ENCODE measurements at places on chromosomes 12 and 14. TPM values are rescaled to one million over a fixed set of nuclear protein-coding genes. Genes with fewer than 3 reads are reported as not detected.

- H3K27me3 ChIP-seq: no peaks in the 10 kb centered on the region
- H3K4me3 ChIP-seq: no peak overlapping the region
Measured at GRCh38 chr12:121175383-121176119, 34.4 kb upstream of the P2RX4 start.

- peaks cover 49% of the 10 kb centered on the region for H3K36me3 ChIP-seq
- H3K4me3 ChIP-seq: no peak overlapping the region
- H3K4me1 ChIP-seq: peaks cover 25% of the 10 kb centered on the region
- peak overlapping the region; percentile 80 for H3K27ac ChIP-seq
Measured at GRCh38 chr14:61737915-61738314, 24.3 kb upstream of the SNAPC1 start.

DNA sequence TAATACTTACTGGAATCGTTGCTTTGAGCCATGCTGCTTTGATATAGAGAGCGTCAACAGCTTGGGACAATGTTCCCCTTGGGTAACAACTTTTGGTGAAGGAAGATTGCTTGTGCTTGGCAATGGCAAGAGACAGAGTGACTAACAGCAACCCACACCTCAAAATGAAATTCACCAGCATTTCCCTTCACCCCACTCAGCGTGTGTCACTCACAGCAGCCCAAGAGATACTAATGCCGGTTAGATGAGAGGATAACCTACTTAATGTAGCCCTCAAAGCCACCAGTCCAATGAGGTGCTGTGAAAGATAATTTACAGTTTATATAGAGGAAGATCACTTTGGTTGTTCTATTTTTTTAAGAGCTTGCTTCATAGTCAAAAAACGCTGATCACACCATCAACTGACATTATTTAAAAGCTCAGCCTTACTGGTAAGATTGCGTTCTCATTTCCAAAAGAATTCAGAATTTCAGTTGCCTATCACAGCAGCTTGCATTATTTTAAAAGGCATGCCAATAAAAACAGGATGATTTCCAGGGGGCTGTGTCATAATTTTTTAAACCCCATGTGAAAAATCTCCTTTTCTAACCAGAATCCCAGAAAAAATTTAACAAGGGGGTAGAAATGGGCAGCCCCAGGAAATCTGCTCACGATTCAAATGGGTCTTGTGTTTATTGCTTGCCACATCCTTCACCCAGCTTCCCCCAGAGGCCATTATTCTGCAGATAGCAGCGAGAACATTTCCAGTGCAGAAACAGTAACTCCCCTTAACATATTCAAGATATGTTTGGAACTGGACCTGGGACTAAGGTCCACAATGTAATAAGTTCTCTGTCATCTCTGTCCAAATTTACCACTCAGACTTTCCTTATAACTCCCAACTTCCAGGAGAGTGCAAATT, at the start of gene IL26:
Gene IL26 (minus strand): TSS at position 235 of the 901 bp plus-strand sequence. CDS start 54 bp downstream, at position 181.
- no peaks in the 10 kb centered on the region for H3K36me3 ChIP-seq
- H3K4me3 ChIP-seq: no peak within 1 kb of the TSS
- peaks cover 45% of the 10 kb centered on the region for H3K4me1 ChIP-seq
- H3K27me3 ChIP-seq: no peaks in the 10 kb centered on the region
- no peak for DNase-seq
- peak within 1 kb of the TSS; percentile 86 for H3K27ac ChIP-seq

DNA sequence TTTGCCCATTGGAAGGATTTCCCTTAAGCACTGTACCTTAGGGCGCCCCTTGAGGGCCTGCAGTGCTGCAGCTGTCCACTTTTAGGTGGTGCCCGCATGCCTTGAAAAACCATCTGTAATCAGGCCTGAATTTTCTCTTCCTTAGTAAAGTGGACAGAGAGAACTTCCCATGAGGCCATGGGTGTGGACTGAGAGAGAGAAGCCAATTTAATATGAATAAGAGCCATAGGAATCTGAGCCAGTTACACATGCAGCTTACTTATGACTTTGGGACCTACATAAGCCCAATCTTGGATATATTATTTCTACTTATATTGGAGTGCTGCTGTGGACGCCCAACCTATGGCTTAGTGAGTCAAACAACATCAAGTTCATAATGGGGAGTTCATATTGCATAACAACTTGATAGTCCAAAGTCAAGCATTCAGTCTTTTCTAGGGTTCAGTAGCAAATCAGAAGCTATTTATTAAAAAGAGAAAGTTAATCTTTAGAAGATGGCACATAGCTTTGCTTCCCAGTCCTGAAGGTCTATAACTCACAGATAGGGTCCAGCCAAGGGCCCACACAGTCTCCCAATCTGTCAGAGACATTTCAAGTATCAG, 11.1 kb upstream of the ETV6 start:
- peaks cover 7% of the 10 kb centered on the region for H3K4me1 ChIP-seq
- no peak overlapping the region for H3K4me3 ChIP-seq
- no peaks in the 10 kb centered on the region for H3K36me3 ChIP-seq
- no peaks in the 10 kb centered on the region for H3K27me3 ChIP-seq

GRCh38 chr12:21992823-21993222, 51.6 kb upstream of the ABCC9 start:
- no peaks in the 10 kb centered on the region for H3K36me3 ChIP-seq
- H3K4me3 ChIP-seq: no peak overlapping the region
- no peaks in the 10 kb centered on the region for H3K27me3 ChIP-seq

DNA sequence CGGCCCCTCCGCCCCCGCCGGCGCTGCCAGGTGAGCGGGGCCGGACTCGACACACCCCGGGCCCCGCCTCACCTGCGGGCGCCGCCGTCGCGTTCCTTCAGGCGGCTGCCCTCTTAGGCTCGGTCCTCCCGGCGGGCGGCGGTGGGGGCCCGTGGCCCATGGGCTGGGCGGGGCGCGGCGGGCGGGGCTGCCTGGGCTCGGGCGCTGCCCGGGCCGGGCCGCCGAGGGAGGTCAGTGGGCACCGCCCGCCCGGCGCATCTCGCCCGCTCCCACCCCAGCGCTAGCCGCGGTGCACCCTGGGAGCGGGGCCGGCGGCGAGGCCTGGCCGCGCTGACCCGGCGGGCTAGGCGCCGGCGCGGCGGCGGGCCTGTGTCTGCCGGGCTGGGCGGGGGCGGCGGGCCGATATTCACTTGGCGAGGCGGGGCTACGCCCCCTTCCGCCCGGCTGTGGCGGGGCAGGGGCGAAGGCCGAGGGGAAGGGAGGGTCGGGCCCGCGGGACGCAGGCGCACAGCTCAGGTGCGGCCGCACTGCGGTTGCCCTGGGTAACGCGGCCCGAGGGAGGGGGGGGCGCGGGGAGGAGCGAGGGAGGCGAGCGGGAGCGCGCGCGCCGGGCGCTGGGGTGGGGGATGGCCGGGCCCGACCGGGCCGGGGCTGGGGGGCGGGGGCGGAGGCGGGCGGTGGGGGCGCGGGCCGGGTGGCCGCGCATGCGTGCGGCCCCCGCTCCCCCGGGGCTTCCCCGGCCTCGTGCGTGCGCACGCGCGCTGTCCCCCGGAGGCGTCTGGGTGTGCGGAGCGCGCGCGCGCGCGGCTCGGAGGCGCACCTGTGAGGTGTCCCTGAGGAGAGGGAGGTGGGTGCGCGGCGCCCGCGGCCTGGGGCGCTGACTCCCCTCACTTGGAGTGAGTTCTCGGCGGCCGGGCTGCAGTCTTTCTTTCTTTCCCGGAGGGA, at the start of the genes CCDC92 and ZNF664:
Gene CCDC92 (minus strand): TSS at position 375 of the 945 bp plus-strand sequence. CDS start 28,526 bp downstream, outside the sequence.
Gene ZNF664 (plus strand): TSS at position 759 of the 945 bp plus-strand sequence. CDS start 38,930 bp downstream, outside the sequence.
- peak; percentile 97 for DNase-seq
- peak within 1 kb of the TSS; percentile 94 for H3K27ac ChIP-seq
- no peaks in the 10 kb centered on the region for H3K27me3 ChIP-seq
- peaks cover 5% of the 10 kb centered on the region for H3K36me3 ChIP-seq
- H3K4me3 ChIP-seq: peak within 1 kb of the TSS; percentile 92

DNA sequence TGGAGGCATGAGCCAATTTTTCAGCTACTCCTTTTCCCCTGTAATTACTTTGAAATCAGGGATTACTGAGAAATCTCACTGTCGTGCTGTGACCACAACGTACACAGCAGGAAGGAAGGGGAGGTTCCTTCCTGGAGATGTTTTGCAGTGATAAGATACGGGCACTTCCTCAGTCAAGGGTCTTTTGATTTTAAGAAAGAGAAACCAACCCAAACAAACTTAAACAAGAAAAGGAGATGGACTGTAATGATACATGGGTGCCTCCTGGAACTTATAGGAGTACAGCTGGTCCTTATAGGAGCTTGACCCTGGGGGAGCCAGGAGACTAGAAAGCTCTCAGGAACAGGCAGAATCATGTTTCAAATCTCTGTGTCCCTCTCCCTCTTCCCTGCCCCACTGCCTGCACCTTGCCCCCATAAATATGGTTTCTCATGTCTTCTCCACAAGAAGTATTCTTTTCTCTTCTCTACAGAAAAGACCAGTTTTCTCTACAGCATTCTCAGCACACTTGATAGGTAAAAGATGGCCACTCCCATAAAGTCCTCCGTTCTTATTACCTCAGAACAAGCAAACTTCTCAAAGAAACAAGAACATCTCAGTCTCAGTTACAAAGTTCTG, 281.1 kb upstream of the AMIGO2 start:
- H3K4me1 ChIP-seq: no peaks in the 10 kb centered on the region
- DNase-seq: no peak
- H3K27ac ChIP-seq: no peak overlapping the region

GRCh38 chr12:10740182-10740581, 17.1 kb upstream of the YBX3 start:
- no peak overlapping the region for H3K27ac ChIP-seq
- no peak for DNase-seq
- no peaks in the 10 kb centered on the region for H3K4me1 ChIP-seq
- H3K36me3 ChIP-seq: no peaks in the 10 kb centered on the region
- H3K4me3 ChIP-seq: no peak overlapping the region
- peaks cover 20% of the 10 kb centered on the region for H3K27me3 ChIP-seq

DNA sequence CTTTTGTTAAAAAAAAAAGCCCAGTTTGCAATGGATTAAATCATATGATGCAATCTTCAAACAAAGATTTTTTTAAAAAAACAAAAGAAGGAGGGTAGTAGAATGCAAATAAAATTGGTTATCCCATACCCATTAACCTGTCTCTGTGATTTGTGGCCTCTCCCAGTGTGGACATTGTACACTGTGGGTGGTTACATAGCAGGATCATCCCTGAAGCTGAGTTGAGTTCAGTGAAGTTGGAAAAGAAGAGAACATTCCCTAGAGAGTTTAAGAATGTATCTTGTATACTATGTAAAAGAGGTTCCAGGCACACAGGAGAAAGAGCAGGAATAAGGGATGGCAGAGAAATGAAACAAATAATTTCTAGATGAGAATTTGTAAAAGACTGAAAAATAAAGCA, 142.4 kb upstream of the SLC16A7 start:
- H3K27ac ChIP-seq: no peak overlapping the region
- H3K4me1 ChIP-seq: peaks cover 20% of the 10 kb centered on the region
- DNase-seq: no peak
- H3K4me3 ChIP-seq: no peak overlapping the region
- no peaks in the 10 kb centered on the region for H3K36me3 ChIP-seq

DNA sequence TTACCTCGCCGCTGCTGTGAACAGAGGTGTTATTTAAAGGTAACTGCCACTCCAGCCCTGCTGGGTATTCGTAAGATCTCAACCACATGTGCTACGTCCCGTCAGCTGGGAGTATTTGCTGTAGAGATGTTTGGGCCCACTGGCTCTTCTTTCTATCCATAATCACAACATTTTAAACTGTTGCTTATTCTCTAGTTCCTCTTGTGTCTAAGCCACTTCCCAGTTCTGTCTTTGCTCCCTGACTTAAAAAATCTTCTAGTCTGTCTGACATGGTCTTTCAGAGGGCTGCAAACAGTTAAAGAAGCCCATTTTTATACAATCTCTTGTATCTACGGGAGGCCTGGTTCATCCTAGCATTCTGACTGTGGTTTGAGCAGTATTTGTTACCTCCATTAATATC, 33.2 kb upstream of the HELB start:
- no peak overlapping the region for H3K4me3 ChIP-seq
- no peaks in the 10 kb centered on the region for H3K36me3 ChIP-seq
- no peak for DNase-seq
- H3K27me3 ChIP-seq: peaks cover 9% of the 10 kb centered on the region
- no peaks in the 10 kb centered on the region for H3K4me1 ChIP-seq

- no peak for DNase-seq
- peaks cover 4% of the 10 kb centered on the region for H3K36me3 ChIP-seq
- H3K4me3 ChIP-seq: no peak overlapping the region
- H3K4me1 ChIP-seq: no peaks in the 10 kb centered on the region
- no peak overlapping the region for H3K27ac ChIP-seq
Measured at GRCh38 chr14:38203929-38204718, 3.6 kb upstream of the SSTR1 start.

- peaks cover 2% of the 10 kb centered on the region for H3K27me3 ChIP-seq
- H3K4me3 ChIP-seq: no peak overlapping the region
- H3K27ac ChIP-seq: no peak overlapping the region
- H3K4me1 ChIP-seq: peaks cover 16% of the 10 kb centered on the region
Measured at GRCh38 chr14:97077253-97077653, 280.1 kb downstream of the VRK1 start.

GRCh38 chr12:53677016-53677799, 1.3 kb upstream of the ATP5MC2 start:
- peaks cover 31% of the 10 kb centered on the region for H3K4me1 ChIP-seq
- H3K36me3 ChIP-seq: peaks cover 5% of the 10 kb centered on the region
- H3K27me3 ChIP-seq: peaks cover 5% of the 10 kb centered on the region
- no peak for DNase-seq

GRCh38 chr12:25023808-25024207, 74.9 kb upstream of the BCAT1 start:
- no peaks in the 10 kb centered on the region for H3K27me3 ChIP-seq

GRCh38 chr14:83395321-83395720, 1861.7 kb upstream of the SEL1L start:
- H3K27me3 ChIP-seq: no peaks in the 10 kb centered on the region
- H3K27ac ChIP-seq: no peak overlapping the region
- H3K4me1 ChIP-seq: no peaks in the 10 kb centered on the region
- DNase-seq: no peak
- H3K4me3 ChIP-seq: no peak overlapping the region

GRCh38 chr12:43883748-43884147, 47.9 kb downstream of the TMEM117 start:
- no peaks in the 10 kb centered on the region for H3K27me3 ChIP-seq
- H3K36me3 ChIP-seq: no peaks in the 10 kb centered on the region
- no peak overlapping the region for H3K27ac ChIP-seq
- H3K4me1 ChIP-seq: no peaks in the 10 kb centered on the region
- DNase-seq: no peak

DNA sequence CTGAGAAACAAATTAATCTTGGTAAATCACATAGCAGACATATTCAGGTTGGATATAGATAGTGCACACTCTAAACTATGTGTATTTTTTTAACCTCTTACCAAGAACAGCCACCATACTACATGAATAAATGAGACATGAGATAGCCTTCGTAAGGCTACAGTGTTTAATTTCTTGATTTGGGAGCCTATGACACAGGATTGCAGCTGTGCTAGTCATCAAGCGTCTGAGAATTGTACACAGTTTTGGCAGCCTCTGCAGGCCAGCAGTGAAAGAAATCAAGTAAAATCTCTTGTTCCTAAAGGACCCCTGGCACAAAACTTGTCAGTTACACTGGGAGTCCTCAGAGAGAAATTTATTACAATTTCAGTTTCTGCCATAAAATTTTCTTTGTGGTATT, 236.1 kb downstream of the C12orf50 start:
- H3K27ac ChIP-seq: peak overlapping the region; percentile 15
- no peak overlapping the region for H3K4me3 ChIP-seq
- peaks cover 45% of the 10 kb centered on the region for H3K4me1 ChIP-seq
- H3K27me3 ChIP-seq: no peaks in the 10 kb centered on the region
- no peak for DNase-seq

HOTAIR gene
- not detected for total RNA-seq

CMA1 gene
- not detected for total RNA-seq

RFLNA gene
- 1.0 TPM for total RNA-seq

KICS2 gene
- 3.1 TPM for total RNA-seq

INHBC gene
- not detected for total RNA-seq

SERPINA12 gene
- total RNA-seq: not detected

C12orf50 gene
- not detected for total RNA-seq

TMEM229B gene
- total RNA-seq: 2.9 TPM

ZC2HC1C gene
- total RNA-seq: 0.62 TPM

Measured in chondrocyte (in vitro differentiated cells).